ENCODE measurements at places on chromosomes 5 and 9. TPM values are rescaled to one million over a fixed set of nuclear protein-coding genes. Genes with fewer than 3 reads are reported as not detected.

Gene BAG1
- total RNA-seq = 86.0 TPM

Gene PCDHB8
- not detected for total RNA-seq

Gene RASEF
- total RNA-seq = not detected

Gene LECT2
- total RNA-seq = not detected

Gene ANKRD55
- total RNA-seq = not detected

Gene CARTPT
- total RNA-seq = not detected

Gene REEP2
- 6.5 TPM for total RNA-seq

Gene SLC45A2
- not detected for total RNA-seq

Gene ADAMTS16
- total RNA-seq = not detected

Gene OLFML2A
- total RNA-seq = 6.7 TPM

Gene CDH9
- not detected for total RNA-seq

Gene SPATA31A5
- not detected for total RNA-seq

Gene FAXDC2
- 0.28 TPM for total RNA-seq

Gene PCDHB3
- total RNA-seq = not detected

Gene ZNF618
- not detected for total RNA-seq

Gene C5orf58
- total RNA-seq = not detected

Gene TMEM171
- total RNA-seq = not detected

Gene AFAP1L1
- not detected for total RNA-seq

Gene DAP
- total RNA-seq = 92.4 TPM

Gene WWC1
- not detected for total RNA-seq

Gene PARP8
- 39.7 TPM for total RNA-seq

Gene NR5A1
- total RNA-seq = not detected

Gene MUSK
- not detected for total RNA-seq

Gene RAB24
- 36.1 TPM for total RNA-seq

Gene LPAR1
- not detected for total RNA-seq

Gene DENND4C
- total RNA-seq = 27.4 TPM

Gene ACTBL2
- not detected for total RNA-seq

Gene ST8SIA4
- 40.3 TPM for total RNA-seq

Gene BTNL8
- total RNA-seq = not detected

Gene SLC6A19
- total RNA-seq = not detected

Gene PCDHGA12
- total RNA-seq = 3.0 TPM

Gene FIBCD1
- total RNA-seq = not detected

Gene JAKMIP2
- total RNA-seq = 14.5 TPM

Gene SLCO6A1
- total RNA-seq = not detected
